AG20443 (cell line): ENCODE measurements at places on chromosomes 7 and 10.

DNA sequence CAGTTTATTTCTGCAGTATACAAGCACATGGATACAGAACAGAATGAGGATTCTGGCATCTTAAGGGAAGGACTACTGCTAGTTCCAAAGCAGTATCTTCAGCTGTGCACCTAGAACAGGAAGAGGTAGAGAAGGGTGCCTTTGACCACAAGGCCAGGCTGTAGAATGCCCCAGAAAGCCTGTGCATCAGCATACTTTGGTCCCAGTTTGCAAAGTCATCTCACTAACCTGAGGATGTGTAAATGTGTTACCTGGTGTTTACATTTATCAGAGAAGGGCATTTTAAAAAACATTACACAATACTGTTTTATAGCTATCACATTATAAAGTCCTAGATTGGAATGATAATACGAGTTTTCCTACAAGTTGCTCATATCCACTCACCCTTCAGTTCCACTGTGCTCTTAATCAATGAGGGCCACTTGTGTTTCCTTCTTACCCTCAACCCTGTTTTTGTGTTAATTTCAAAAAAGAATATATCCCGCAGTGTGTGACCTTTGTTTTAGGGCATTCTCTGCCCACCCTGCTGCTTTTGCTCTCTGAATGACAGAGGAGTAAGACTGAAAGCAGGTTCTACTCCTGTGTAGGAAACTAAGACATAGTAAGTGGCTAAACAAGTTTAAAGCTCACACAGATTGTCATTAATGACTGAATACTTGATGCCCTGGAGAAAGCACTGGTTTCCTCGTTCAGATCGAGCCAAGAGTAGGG is 3.4 kb downstream of the SLC35G1 start:
- no peak for DNase-seq

DNA sequence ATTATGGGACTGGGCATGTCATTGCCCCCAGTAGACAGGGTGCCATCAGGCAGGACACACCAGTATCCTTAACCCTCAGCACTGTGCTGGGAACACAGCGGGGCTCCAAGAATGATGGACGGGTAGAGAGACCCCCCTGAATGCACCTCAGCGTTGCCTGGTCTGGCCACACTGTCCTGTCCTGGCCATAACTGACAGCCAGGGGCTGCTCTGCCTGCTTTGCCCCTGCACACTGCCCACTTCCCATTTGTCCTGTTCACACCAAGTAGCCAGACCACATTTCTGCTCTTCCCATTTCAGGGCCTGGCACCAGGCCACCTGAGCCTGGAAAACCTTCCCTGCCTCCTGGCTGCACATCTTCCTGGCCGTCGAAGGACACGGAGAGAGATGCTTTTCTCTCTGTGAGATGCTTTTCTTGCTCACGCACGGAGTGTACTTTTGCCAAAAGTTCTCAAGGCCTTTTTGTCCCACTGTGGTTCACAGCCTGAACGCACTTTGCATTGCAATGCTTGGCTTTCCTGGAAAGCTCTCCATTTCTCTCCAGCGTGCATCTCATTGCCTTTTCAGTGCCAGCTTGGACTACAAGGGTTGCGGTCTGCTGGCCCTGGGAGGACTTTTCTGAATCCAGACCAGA is 131.0 kb upstream of the EEPD1 start:
- DNase-seq = no peak

GRCh38 chr7:115306586-115306985 is 384.7 kb downstream of the MDFIC start:
- no peak for DNase-seq

DNA sequence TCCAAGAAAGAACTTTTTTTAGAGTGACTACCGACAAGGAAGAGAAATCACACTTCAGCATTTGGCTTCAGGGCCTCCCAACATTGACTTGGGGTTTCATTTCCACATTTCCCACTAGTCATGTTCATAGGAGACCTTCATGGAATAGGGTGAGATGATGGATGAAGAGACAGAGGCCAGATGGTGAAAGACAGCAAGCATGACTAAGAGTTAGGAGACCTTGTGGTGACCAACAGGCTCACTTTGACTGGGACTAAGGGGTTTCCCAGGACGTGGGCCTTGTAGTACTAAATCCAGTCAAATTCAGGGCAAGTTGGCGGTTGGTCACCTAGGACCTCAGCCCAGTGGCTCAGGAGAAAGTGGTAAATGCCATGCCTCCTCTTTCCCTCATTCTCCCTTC is 3.0 kb upstream of the GIMAP5 start:
- DNase-seq = no peak

DNA sequence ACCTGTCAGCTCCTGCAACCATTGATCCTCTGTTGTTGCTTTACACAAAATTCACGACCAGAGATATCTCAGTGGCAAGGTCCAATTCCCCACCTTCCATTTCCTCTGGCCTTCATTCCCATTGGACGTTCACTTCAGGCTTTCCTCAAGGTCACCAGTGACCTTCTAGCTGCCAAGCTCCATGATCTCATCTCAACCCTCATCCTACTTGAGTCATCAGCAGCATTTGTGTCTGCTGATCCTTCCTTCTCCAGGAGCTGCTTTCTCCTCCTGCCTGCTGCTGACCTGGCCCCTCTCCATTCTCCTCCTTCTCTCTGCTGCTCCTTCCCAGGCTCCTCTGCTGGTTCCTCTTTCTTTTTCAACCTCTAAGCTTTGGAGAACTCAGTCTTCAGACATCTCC is 66.2 kb upstream of the C10orf90 start:
- DNase-seq = peak; percentile 49

GRCh38 chr10:55966101-55966500 is 395.0 kb downstream of the ZWINT start:
- DNase-seq = no peak

DNA sequence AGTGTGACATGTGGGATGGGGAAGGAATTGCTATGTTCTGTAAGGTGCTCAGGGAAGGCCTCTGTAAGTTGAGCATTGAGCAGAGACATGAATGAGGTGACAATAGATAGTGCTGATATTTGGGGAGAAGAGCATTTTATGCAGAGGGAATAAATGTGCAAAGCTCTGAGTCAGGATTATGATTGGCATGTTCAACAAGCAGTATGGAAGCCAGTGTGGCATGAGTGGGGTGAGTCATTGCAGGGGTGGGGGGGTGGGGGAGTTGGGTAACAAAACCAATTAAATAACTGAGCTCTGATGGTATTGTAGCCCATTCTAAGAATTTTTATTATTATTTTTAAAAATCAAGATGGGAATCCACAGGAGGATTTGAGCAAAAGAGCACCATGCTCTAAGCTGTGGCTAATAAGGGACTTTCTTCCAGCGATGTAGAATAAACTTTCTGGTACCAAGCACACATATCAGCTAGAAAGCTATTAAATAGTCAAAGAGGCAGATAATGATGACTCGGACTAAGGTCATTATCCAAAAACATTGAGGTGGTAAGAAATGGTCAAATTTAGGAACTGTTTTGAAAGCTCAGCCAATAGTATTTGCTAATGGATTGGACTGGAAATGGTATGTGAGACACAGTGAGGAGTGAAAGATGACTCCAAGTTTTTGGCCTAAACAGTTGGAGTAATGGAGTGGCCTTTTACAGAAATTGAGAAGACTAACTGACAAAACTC is 96.4 kb downstream of the PRKG1 start:
- no peak for DNase-seq
